Germinal center (tissue), 1 donor: ENCODE measurements at places on chromosomes 6 and 20.

DNA sequence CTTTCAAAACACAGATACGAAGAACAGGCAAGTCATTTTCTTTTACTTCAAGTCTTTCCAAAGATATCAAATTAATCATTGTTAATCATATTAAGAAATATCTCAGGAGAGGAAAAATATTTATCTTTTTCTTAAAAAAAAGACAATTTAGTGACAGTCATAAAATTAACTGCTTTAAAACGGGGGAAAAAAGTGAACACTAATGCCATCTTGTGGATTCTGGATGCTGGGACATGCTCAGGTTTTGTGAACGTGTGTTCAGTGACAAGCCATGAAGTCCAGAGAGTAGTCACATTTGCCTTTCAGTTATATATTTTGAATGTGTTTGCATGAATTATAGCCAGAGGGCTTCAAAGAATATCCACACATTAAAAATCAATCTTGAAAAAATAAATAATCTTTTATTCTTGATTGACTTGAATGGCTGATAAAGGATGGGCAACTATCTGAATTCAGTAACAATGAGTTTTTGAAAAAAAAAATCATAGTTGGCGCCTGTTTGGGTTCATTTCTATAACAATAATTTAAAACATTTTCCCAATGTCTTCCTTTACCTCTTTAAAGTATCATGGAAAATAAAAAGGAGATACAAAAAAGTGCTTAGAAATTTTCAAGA is 74.7 kb upstream of the NOX3 start:
- DNase-seq, result peak; percentile 23

GRCh38 chr20:44495257-44495656 is 19.6 kb downstream of the TTPAL start:
- DNase-seq, result no peak

DNA sequence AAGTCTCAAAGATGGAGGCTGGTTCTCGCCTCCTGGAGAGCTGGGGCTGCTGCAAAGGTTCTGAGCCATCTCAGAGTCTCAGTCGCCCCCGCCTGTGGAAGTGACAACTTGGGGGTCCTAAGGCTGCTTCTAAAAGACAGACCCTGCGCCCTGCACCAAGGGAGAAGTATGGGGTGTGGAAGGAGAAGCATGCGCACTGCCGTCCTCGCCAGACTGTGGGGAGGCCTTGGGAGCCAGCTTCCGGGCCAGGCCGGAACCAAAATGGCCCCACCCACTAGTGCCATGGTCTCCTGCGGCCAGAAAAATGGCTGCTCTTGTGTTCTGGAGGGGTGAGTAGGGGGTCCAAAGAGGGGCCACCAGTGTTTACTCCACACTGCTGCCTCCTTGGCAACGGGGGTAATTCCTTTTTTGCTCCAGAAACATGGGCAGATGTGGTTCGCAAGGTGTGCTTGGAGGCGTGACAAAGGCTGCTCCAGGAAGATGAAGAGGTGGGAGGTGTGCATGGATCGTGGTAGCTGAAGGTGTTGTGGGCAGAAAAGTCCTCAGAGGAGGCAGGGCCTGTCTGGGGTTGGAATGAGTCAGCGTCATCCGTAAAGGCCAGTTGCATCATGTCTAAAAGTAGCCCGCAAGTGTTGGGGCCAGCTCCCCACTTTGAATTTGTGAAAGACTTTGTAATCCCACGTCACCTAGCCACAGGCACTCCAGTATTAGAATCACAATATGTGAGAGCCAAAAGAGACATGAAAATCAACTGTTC is 329.8 kb upstream of the SOX4 start:
- DNase-seq, result no peak

- DNase-seq, result no peak
These were observed 59.6 kb downstream of the RWDD2A start for GRCh38 chr6:83252719-83253118.

- DNase-seq, result no peak
These were observed 300.9 kb downstream of the LAMA2 start for GRCh38 chr6:129183681-129184301.

- DNase-seq, result peak; percentile 27
These were observed 74.1 kb upstream of the PAK5 start for GRCh38 chr20:9912858-9913434.

DNA sequence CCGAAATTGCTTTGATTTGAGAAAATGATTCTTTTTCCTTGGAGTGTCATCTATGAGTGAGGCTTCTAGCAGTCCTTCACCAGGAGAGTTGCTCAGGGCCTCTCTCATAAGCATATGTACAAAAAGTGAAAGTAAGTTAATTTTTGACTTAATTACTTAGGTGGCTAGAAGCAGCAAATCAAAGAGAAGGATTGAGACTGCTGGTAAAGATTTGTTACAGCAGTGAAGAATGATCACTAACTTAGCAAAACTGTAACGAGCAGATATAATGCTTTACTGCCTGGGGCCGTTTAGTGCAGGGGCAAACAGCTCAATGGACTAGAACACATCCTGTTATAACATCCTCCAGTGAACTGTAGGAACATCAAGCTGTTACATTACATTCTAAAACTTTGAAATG is 167.8 kb upstream of the RIPOR2 start:
- DNase-seq, result no peak

- no peak for DNase-seq
These were observed 31.7 kb upstream of the OSTM1 start for GRCh38 chr6:108106261-108106660.

DNA sequence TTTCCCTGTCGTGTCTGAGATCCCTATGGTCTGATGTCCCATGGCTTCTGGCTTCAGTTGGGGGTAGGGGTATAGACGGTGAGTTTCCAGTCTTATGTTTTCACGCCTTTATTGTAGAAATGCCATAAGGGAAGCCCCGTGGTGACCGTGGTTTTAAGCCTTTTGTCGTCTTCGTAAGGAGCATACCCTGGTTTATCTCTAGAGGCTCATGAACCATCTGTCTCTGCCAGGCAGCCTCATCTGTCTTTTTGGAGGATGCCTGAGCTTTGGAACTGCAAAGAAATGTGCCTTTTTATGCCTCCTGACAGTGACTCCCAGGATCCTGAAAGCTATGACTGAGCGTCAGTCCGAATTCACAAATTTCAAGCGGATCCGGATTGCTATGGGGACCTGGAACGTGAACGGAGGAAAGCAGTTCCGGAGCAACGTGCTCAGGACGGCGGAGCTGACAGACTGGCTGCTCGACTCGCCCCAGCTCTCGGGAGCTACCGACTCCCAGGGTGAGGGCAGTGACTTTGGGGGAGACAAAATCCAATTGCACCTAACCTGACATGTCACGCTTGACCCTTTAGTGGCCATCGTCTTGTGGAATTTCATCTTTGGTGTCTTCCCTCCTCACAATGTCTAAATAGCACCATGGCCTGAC is 84.6 kb downstream of the SYNJ2 start:
- no peak for DNase-seq
